Renal cortical epithelial cell (primary cell): ENCODE measurements at places on chromosomes 7 and 10.

DNA sequence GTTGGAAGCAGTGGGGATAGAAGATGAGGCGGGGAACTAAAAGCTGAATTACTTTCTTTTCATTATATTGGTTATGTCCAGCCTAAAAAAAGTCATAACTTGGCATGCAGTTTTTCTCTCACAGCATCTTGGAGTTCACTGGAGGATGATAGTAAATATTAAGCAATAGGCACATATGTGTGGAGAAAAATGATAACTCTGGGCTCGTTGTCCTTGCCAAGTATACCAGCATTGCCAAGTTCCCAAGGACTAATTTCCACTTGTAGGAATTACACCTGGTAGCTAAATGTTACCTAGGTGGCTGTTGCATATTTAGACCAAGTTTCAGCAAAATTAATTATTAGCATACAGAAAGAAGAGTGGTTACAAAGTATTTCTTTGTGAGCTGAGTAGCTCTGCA is 1007.6 kb downstream of the ANKRD7 start:
- DNase-seq = no peak

GRCh38 chr7:128937647-128938543 is at the start of gene IRF5:
IRF5 (plus strand) TSS chr7:128937927; CDS start chr7:128942082, 4,155 bp downstream.
- peak; percentile 18 for DNase-seq

DNA sequence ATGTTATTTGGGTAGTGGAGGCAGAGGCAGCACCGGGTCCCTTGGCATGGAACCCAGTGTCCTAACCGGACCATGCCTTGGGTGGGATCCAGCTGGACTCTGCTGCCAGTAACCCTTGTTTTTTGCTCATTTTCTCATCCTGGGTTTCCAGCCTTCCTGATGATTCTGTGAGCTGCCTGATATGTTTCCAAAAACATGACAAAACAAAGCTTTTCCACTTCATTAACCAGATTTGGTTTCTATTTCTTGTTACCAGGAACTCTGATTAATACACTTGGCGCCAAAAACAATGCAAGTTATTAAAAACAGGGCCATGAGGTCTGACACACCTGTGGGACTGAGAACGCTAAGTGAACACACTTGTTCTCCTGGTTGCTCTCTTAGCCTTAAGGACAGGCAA is 32.8 kb upstream of the DLG5 start:
- peak; percentile 61 for DNase-seq

DNA sequence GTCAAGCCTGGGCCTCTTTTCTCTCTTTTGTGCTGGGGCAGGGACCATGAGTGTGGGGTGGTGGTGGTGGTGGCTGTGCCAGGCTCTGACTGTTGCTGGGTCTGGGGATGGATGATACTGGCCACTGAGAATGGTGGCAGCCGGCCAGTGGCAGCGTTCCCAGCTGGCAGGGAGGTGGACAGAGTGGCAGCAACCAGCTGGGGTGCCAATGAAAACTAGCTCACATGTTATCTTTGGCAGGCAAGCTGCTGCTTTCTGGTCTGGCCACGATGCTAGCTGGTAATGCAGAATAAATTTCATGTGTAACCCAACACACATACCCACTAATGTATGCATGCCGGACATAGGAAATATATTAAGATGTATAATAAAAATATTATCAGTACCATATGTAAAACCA is 95.0 kb upstream of the SLC26A5 start:
- no peak for DNase-seq

DNA sequence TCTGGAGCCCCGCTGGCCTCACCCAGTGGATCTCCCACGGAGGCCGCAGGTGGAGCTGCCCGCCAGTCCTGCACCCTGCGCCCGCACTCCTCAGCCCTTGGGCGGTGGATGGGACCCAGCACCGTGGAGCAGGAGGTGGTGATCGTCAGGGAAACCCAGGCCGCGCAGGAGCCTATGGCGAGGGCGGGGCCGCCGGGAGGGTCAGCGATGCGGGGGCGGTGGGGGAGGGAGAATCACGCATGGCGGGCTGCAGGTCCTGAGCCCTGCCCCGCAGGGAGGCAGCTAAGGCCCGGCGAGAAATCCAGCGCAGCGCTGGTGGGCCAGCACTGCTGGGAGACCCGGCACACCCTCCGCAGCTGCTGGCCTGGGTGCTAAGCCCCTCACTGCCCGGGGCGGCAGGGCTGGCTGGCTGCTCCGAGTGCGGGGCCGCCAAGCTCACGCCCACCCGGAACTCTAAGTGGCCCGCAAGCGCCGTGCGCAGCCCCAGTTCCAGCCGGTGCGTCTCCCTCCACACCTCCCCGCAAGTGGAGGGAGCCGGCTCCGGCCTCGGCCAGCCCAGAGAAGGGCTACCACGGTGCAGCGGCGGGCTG is 524.8 kb upstream of the TPK1 start:
- no peak for DNase-seq

DNA sequence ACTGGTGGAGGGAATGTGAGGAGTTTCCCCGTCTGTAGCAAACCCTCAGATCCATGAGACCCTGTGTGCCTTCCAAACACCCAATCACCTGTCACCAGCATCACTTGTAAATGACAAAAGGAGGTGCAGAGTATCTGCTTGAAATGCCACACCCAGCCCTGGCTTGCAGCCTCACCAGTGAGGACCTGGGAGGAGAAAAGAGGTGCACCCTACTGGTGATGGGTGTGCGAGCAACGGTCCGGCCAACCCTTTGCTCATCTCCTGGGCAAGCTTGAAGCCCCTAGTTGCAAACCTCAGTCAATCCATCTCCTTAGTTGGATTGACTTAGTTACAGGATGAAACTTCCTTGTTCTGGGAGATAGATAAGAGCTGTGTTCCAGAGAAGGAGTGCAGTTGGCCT is 62.4 kb upstream of the WAPL start:
- DNase-seq = no peak

DNA sequence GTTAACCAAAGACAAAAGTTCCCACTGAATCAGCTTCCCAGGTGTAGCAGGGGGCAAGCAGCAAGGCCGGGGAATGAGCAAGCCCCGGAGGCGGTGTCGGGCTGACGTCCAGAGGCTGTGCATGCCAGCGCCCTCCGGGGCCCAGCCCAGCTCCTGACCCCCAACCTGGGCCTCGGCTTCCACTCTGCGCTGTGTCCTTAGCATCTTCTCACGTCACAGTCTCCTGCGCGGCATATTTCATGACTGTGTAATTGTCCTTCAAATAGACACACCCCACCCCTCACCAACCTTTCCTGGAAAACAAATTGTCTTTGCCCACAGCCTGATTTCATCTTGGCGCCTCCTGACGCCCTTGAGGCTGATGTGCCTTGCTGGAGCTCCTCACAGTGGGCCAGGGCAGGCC is 133.5 kb downstream of the RGS10 start:
- no peak for DNase-seq

DNA sequence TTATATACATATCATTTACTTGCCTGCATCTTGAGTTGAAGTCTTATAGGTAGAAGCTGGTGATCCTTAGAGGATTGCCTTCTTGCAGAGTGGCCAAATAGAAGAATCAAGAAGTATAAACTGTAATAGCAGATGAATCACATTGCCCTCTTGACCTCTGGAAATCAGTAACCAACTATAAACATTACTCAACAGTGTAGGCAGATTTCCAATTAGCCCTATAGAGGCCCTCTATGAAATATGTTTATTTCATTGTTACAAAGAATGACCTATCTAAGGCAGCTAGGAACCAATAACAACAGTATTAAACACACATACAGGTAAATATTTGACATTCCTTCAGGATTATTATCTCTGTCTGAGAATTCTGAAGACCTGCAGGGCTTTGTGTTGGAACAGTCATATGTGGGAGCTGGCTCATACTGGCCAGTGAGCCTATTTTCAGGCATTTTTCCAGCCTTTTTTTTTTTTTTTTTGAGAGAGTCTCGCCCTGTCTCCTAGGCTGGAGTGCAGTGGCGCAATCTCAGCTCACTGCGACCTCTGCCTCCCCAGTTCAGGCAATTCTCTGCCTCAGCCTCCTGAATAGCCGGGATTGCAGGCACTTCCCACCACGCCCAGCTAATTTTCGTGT is 7.2 kb upstream of the SRI start:
- DNase-seq = peak; percentile 97

DNA sequence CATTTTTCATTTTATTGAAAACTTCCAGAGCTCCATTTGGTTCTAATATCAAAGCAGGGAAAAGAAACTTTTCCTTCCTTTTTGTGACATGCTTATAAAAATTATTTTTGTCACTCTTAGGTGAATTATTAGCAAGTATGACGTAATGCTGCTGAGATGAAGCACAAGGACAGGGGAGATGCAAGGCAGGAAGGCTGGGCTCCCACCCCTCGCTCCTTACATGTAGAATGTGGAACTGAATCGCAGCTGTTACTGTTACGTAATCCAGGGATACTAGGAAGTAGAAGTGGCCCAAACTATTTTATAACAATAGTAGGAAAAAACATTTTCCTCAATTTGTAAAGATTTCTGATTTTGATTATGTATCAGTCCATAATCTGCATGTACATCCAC is 17.1 kb upstream of the GTPBP4 start:
- peak; percentile 23 for DNase-seq

GRCh38 chr7:39221901-39222300 is 244.2 kb downstream of the POU6F2 start:
- no peak for DNase-seq

- no peak for DNase-seq
These were observed 2.8 kb downstream of the WAPL start for GRCh38 chr10:86518781-86519180.

GRCh38 chr7:121352323-121352722 is 23.5 kb downstream of the WNT16 start:
- no peak for DNase-seq

DNA sequence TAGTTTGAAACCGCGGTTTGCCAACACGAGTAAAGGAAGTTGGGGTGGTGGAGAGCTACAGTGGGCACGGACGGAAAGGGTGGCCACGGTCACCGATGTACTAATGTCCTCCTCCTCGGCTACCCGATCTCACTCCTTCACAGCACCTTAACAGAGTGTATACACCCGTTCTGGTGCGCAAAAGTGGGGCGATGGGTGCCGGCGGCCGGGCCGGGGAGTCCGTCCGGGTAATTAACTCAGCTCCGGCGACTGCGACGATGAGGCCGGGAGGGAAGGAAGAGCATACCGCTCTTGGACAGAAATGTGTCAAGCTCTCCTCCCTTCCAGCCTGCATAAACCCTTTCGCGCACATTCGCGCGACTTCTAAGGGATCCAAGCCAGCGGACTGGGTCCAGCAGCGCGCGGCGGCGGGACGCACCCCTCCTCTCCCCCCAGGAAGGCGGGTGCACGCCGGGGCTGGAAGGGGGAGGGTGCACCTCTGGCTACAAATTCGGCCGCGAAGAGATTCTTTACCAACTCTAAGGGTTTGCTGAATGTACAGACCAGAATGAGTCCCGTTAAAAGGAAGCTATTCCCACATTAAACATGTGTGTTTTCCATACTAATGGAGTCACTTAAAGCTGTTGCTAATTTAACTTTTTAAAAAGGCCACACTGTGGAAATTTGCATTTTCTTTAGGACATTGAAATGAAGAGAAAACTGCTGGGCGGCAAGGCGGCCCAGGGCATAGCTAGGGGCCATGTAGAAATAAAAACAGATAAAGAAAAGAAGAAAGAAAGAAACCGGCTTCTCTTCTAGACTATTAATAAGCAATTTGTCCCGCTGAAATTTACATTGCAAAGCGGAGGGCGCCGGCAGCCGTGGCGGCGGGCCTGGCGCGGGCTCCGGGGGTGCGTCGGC is 6.6 kb upstream of the EBF3 start:
- DNase-seq = no peak

- peak; percentile 61 for DNase-seq
These were observed 155.6 kb upstream of the SEMA3C start for GRCh38 chr7:81074406-81074805.

DNA sequence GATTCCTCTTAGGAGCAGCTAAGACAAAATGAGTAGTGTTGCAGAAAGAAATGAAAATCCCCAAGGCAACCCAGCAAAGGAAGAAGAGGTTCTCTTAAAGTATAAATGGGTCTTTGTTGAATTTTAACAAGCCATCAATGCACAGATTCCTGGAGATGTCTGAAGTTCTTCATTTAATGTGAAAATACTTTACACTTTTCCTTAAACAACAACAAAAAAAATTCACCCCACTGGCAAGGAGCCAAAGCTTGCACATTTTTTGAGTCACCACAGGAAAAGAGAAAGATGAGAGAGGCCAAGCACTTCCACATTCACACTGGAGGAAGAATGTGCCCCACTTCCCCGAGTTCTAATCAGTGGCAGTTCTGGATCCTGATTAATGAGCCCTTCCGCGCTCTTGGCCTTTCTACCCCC is 286.4 kb upstream of the MEOX2 start:
- DNase-seq = peak; percentile 17

DNA sequence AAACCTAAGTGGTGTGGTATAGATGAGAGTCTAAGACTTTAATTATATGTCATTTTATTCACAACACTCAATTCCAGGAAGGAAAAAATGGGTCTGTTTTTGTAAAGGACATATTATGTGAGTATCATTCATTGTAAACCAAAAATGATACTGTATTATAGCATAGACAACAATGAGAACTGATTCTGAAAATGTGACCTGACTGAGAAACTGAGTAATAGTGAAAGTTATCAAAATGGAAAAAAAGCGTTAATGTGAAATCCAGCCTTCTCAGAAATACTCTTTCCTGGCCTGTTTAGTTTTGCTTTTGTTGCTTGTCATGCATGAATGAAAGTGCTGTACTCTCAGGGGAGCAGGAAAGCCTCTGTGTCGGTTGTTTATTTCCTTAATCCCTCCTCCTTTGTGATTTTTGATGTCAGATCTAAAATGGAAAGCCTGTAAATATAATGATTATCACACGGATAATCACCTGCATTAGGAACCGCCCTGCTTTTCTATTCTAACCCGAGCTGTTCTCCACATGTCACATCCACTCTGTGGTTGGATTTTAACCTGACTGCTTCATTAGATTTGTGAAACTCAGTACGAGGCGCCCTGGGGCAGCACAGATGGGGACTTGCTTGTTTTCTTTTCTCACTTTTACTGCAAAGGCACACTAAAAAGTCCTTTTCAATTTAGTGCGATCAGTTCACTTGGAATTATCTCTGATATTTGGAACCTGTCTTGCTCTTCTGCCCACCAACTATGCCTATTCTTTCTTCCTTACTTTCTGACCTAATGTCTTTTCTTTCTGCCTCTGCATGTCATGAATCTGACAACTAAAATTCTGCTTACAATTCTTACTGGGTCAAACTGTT is 240.9 kb upstream of the KAT6B start:
- DNase-seq = peak; percentile 75

- DNase-seq = no peak
These were observed 2.1 kb downstream of the CYP3A5 start for GRCh38 chr7:99677648-99678045.

- no peak for DNase-seq
These were observed 142.7 kb downstream of the GRM3 start for GRCh38 chr7:86786376-86786775.

- no peak for DNase-seq
These were observed 71.9 kb downstream of the ORC5 start for GRCh38 chr7:104135760-104136558.

GRCh38 chr7:16587790-16588189 is 57.8 kb downstream of the ANKMY2 start:
- no peak for DNase-seq

- no peak for DNase-seq
These were observed 466.1 kb downstream of the PARD3 start for GRCh38 chr10:34348917-34349485.

GRCh38 chr7:77473229-77474005 is 57.3 kb upstream of the GSAP start:
- peak; percentile 35 for DNase-seq

GRCh38 chr7:91127959-91128358 is 136.3 kb upstream of the FZD1 start:
- no peak for DNase-seq

GRCh38 chr10:123043409-123043925 is 34.7 kb downstream of the ACADSB start:
- peak; percentile 66 for DNase-seq

GRCh38 chr10:61175316-61175715 is 231.3 kb upstream of the RHOBTB1 start:
- DNase-seq = no peak
